HT1080 (cell line): ENCODE measurements at places on chromosomes 6 and 20. TPM values are rescaled to one million over a fixed set of nuclear protein-coding genes. Genes with fewer than 3 reads are reported as not detected.

DNA sequence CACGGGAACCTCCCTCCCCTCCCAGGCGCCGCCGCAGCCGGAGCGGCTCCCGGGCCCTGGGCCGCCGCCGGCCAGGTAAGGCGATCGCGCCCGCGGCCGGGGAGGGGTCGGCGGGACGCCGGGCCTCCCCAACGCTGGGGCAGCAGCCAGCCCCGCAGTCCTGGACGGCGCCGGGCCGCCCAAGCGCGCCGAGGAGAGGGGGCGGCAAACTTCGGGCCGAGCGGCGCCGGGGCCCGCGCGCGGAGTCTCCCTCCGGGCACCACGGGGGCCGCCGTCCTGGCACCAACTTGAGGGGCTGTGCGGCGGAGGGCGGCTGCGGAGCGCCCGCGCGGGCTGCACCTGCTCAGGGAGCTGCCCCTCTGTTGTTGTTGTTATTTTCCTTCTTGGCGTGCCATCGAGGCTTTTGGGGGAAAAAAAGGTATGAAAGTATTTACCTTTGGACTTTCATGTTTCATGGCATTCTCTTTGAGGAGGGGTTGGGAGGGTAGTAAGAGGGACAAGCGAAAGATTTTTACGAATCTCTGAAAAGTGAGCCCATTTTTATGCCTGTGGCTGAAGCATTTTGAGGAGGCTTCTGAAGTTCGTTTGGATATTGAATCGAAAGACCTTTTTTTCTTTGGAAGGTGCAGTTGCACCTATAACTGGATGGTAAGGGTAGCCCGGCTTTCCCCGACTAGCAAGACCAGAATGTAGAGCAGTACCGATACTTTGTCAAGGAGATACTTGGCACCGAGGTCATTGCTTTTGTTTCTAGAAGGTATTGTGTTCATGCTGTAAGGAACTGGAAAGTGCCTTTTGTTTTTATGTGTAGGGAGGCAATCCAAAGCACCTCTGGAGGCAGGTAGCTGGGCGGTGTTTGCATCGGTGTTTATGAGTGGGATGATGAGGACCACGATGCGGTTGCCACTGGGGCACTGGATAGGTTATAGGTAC lies at the start of gene RNF182:
RNF182 (plus strand) TSS at position 4 of the 933 bp plus-strand sequence. CDS start 52,168 bp downstream, outside the sequence.
- peak; percentile 12 for DNase-seq

GRCh38 chr20:48201188-48201587 lies 415.9 kb upstream of the SULF2 start:
- no peak for DNase-seq

GRCh38 chr6:168603234-168603633 lies 162.2 kb downstream of the SMOC2 start:
- no peak for DNase-seq

GRCh38 chr20:20395903-20396568 lies 28.1 kb downstream of the INSM1 start:
- no peak for DNase-seq

- DNase-seq = peak; percentile 51
Measured at GRCh38 chr20:40488401-40488800, 200.6 kb downstream of the MAFB start.

GRCh38 chr20:48776306-48776705 lies 51.5 kb downstream of the PREX1 start:
- peak; percentile 28 for DNase-seq

- DNase-seq = no peak
Measured at GRCh38 chr20:460180-460579, 2.2 kb downstream of the TBC1D20 start.

DNA sequence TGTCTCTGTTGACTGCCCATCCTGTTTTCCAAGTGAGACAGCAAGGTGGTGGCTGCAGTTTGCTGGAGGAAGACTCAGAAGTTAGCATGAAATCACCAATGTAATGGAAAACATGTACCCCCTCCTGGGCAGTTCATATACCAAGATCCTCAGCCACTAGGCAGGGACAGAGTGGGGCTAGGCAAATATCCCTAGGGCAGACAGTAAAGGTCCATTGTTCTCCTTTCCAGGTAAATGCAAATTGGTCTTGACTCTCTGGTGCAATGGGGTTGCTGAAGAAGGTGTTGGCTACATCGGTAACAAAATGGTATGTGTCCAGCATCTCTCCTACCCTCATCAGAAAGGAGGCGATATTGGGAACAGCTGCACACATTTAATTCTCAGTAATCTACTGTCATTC lies 233.6 kb upstream of the SOX4 start:
- DNase-seq = no peak

DNA sequence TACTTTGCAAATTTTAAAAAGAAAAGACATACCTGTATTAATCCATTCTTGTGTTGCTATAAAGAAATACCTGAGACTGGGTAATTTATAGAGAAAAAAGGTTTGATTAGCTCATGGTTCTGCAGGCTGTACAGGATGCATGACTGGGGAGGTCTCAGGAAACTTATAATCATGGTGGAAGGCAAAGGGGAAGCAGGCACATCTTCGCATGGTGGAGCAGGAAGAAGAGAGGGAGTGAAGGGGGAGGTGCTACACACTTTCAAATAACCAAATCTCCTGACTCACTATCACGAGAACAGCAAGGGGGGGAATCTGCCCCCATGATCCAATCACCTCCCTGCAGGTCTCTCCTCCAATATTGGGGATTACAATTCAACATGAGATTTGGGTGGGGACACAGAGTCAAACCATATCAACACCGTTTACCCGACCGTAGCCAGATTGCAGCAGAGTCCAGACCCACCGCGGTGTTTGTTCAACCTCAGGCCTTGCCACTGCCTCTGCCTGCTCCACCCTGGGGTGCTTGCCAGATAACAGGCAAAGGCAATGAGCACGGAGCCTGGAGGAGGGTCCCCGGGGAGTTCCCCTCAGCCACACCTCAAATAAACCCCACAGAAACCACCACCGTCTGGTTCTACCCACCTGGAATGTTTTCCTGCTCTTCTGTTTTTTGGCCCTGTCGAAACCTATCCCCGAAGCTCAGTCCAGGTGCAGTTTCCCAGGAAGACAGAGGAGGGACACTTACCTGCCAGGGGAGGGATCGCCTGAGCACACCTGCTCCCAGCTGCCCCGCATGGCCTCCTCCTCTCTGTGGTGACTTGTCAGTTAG lies 142.2 kb upstream of the AFDN start:
- DNase-seq = no peak

- no peak for DNase-seq
Measured at GRCh38 chr6:47043286-47043685, 1.2 kb upstream of the ADGRF1 start.

DNA sequence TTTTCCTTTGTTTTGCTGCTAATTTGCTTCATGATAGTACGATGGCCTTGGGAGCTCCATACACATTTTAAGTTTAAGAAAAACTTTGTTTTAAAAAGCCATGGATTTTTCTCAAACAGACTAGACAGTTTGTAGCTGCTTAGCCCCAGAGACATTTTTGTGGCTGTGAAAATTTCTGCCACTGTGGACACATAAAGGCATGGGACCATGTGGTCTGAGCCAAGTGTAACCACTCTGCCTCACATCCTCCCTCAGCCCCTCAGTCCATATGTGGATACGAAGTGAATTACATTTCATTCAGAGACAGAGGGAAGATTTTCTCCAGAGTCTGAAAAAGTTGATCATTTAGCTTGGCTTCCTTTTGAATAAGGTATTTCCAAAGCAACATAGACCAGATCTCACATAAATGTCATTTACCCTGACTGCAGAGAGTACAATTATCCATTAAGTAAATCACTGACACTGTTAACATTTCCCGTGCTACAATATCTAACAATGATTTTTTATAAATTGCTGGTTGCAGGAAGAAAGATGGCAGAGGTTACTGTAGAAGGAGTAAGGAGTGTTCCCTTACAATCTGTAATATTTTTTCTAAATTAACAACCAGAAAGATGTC lies 87.4 kb downstream of the GJA1 start:
- DNase-seq = peak; percentile 36

DNA sequence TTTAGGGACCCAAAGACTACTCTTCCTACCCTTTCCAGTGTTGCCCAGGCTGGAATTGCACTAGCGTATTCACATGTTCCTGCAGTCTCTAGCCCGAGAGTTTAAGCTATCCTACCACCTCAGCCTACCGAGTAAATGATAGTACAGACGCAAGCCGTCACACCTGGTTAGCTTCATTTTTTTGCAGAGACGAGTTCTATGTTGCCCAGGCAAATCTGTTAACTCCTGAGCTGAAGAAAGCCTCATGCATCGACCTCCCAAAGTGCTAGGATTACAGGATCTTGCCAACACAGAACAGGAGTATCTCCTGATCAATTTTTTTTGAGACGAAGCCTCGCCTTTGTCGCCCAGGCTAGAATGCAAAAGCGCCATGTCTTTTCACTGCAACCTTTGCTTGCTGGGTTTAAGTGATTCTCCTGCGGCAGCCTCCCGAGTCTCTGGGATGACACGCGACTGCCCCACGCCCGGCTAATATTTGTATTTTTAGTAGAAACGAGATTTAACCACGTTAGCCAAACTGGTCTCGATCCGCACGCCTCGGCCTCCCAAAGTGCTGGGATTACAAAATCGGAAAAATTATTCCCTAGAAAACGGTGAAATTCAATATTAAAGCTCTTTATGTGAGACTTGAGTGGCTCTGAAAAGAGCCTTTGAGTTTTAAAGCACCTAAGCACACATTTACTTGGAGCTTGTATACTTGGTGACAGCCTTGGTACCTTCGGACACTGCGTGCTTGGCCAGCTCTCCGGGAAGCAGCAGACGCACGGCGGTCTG lies 128.5 kb downstream of the HFE start:
- peak; percentile 42 for DNase-seq

GRCh38 chr20:9515214-9515585 lies 810 bp downstream of the LAMP5 start:
- no peak for DNase-seq

GRCh38 chr6:115832786-115833185 lies 227.9 kb downstream of the FRK start:
- DNase-seq = no peak

DNA sequence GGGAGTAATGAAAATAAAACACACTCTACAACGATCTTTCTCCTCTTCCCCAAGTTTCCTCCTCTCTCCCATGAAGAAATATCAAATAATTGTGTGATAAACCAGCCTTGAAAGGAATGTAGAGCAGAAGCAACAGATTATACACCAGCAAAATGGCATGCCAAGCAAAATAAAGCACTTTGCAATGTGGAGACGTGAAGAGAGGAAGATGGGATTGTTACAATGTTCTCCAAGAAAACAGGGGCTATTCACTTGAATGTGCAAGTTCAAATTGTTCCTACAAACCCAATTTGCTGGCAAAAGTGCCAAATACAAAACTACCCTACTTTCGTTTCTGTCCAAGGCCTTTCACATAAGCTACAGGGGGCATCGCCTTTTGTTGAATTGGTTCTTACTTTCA lies 185.1 kb downstream of the PDE7B start:
- DNase-seq = no peak

- peak; percentile 4 for DNase-seq
Measured at GRCh38 chr6:91387290-91388059, 800.6 kb upstream of the MAP3K7 start.

- no peak for DNase-seq
Measured at GRCh38 chr6:42446370-42446769, 5.4 kb downstream of the TRERF1 start.

- peak; percentile 32 for DNase-seq
Measured at GRCh38 chr6:64217721-64218620, 582.4 kb downstream of the PHF3 start.

- DNase-seq = peak; percentile 41
Measured at GRCh38 chr6:16849988-16850680, 88.9 kb upstream of the ATXN1 start.

GRCh38 chr20:50366270-50367103 lies 143.7 kb upstream of the PTPN1 start:
- DNase-seq = peak; percentile 51

GRCh38 chr6:80460257-80460865 lies 353.9 kb downstream of the BCKDHB start:
- no peak for DNase-seq

GRCh38 chr6:111987295-111987694 lies 66.6 kb upstream of the CCN6 start:
- no peak for DNase-seq

- no peak for DNase-seq
Measured at GRCh38 chr20:36318166-36318565, 12.0 kb downstream of the DLGAP4 start.

- peak; percentile 7 for DNase-seq
Measured at GRCh38 chr20:33169176-33169794, 1.3 kb downstream of the BPIFA2 start.

DNA sequence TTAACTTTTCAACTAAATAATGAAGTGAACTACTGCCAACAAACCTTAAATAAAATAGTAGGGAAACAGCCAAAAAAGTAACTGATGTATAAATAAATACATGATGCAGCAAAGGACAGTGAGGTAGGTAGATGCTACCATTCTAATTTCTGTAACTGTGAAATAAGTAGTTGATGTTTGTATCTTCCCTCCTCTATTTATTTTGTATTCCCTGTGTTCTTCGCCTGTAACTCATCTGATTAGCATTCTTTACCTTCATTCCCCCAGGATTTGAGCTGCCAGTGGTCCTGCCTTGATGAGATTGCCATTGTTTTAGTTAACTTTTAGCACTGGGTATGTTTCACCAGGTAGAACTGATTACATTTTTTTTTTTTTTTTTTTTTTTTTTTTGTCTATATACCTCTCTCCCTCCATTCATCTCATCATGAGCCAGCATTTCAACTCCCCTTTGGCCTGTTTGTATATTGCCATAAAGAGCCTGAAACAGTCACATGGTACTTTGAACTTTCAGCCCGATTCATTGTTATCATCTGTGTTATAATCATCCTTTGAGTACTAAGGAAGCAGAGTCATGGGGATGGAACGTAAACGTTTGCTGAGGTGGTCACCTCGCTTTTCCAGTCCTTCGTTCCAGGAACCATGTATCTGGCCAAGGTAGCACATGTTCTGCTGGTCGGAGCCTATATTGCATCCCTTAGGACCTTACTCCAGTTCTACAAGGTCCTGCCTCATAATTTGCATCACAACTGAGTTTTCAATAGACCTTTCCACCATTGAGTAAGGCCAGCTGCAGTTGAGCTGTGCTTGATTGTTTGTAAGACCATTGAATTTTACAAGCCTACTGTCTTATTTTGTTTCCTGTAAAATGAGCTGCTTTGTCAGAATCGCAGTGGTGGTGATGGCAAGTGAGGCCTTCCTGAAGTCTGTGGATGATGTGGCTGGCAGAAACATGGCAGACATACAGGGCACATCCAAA lies 107.6 kb downstream of the JAG1 start:
- DNase-seq = peak; percentile 80

DNA sequence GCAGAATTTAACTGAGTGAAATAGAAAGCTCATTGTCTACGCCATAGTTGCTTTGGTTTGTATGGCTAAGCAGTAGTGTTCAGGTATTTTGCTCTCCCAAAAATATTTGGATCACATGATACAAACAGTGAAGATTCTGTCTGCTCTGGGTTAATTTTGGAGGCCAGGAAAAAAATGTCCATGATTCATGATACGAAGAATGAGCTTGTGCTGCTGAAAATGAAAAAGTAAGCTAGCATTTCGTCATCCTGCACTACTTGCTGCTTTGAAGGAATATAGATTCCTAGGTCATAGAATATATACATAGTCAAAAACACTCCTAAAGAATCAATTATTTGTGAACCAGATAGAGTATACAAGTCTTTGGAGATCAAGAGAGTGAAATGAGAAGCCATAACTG lies 8.3 kb downstream of the WRNIP1 start:
- no peak for DNase-seq

Gene PPIL6
- total RNA-seq = 0.05 TPM in 1 of 2 replicates, not detected in the other

Gene TNFRSF6B
- total RNA-seq = 5.9 and 7.2 TPM in 2 replicates

Gene SPATA25
- total RNA-seq = 0.33 and 0.34 TPM in 2 replicates

Gene BTNL2
- total RNA-seq = not detected in 2 replicates

Gene AGER
- 1.3 TPM in 1 of 2 replicates, not detected in the other for total RNA-seq

Gene MLN
- not detected in 2 replicates for total RNA-seq

Gene TMEM200A
- total RNA-seq = 21.3 and 23.2 TPM in 2 replicates

Gene BNIP5
- not detected in 2 replicates for total RNA-seq

Gene RNF39
- total RNA-seq = 0.06 TPM in 1 of 2 replicates, not detected in the other

Gene BANF2
- total RNA-seq = not detected in 2 replicates

Gene MEP1A
- total RNA-seq = not detected in 2 replicates

Gene EMILIN3
- not detected in 2 replicates for total RNA-seq

Gene TMC2
- not detected in 2 replicates for total RNA-seq

Gene FKBP1C
- total RNA-seq = 0.17 and 0.69 TPM in 2 replicates
